Coronary artery (tissue), 2 donors: ENCODE measurements at places on chromosomes 16 and 17.
A peak's percentile ranks its signal among the peaks of the same experiment; 100 is the strongest.

DNA sequence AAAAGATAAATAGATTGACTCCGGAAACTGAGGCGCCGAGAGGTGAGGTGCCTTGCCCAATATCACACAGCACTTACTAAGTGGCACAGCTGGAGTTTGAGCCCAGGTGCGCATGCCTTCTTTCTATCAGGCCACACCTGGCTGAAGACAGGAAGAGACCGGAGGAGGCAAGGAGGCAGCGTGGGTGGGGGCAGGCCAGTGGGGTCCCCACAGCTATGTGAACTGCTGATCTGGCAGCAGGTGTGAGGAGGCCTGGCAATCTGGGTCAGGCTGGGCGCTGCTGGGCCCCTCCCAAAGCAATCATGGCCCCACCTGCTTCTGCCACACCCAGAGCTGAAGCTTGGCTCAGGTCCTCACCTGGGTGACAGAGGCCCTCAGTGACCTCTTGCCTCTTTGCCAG is 1.9 kb upstream of the GDPD3 start:
- DNase-seq, result no peak

DNA sequence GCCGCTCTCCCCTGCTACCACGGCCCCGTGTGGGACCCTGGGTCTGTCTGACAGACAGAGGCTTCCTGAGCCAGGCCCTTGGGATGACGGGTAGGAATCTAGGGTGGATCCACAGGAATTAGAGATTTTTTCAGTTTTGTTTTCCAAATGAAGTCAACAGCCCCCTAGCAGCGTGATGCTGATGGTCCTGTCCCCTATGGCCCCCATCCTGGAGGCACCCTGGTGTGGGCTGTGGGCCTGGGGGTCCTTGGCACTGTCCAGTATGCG is 15.5 kb downstream of the CENPX start:
- no peak for DNase-seq

GRCh38 chr17:78337244-78338109 is 22.4 kb downstream of the SOCS3 start:
- peak; percentile 71 for DNase-seq

DNA sequence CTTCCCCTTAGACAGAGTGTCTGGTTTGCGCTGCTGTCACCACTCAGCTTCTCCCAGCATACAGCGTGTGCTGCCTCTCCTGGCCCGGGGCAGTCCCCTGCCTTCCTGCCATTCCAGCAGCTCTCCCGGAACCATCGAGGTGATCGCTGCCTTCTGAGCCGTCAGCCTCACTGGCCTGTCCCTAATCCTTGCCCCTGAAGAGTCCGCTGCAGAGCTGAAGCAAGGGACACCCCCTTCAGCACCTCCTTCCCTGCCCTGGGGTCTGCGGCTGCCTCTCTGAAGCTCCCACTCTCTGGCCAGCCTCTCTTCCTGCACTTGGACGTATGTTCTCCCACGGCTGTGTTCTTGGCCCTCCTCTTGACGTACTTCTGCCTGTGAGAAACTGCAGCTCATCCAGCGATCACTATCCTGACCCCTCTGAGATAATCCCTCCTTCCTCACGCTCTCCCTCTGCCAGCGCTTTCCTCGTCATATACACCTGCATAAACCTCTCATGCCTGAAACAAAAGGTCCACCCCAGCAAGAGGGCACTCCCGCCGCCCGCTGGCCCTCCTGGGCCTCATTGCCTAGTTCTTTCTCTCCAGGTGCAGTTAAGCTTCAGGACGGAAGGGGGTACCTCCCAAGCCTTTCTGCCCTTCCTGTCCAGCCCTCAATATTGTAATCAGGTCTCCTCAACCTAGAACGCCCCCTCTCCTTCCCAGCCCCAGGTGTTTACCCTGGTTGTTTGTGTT is 220.6 kb upstream of the CHMP6 start:
- no peak for DNase-seq

GRCh38 chr16:81604960-81605383 is 160.4 kb downstream of the CMIP start:
- no peak for DNase-seq

GRCh38 chr17:66714046-66715023 is 120.6 kb upstream of the CACNG5 start:
- DNase-seq, result peak; percentile 12

- DNase-seq, result no peak
These were observed 44.3 kb downstream of the RGS9 start for GRCh38 chr17:65181237-65182061.

DNA sequence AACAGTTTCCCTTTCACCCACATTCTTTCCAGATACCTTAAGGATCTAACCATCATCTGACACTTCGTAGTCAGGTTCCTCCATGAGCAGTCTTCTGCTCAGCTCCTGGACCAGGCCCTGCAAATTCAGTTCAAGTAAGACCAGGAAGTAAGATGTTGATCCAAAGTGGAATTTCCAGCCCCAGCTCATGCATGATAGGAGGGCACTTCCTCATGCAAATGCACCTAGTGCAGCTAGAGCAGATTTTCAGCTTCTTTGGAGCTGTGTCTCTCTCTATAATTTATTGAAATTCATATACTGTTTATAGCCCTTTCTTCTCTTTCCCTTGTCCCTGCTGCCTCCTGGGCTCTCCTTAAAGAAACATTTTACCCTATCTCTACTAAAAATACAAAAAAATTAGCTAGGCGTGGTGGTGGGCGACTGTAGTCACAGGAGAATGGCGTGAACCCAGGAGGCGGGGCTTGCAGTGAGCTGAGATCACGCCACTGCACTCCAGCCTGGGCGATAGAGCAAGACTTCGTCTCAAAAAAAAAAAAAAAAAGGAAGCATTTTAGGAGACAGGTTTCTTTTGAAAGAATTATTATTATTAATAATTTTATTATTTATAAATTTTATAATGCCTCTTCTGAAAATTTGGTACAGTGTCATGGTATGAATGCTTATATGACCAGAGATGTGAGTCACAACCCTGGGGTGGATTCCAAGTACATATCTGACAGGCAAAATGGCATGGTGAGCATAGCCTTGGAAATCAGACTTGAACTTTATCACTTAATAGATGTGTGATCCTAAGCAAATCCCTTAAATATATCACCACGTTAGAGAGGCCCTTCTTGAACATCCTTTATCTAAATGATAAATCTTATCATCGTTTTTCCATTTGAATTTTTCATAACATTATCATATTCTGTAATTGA is 94.3 kb downstream of the SSH2 start:
- no peak for DNase-seq

GRCh38 chr17:34110315-34110714 is 144.8 kb upstream of the CCL2 start:
- peak; percentile 41 for DNase-seq

- DNase-seq, result no peak
These were observed 67.5 kb downstream of the CACNG1 start for GRCh38 chr17:67111808-67112207.

DNA sequence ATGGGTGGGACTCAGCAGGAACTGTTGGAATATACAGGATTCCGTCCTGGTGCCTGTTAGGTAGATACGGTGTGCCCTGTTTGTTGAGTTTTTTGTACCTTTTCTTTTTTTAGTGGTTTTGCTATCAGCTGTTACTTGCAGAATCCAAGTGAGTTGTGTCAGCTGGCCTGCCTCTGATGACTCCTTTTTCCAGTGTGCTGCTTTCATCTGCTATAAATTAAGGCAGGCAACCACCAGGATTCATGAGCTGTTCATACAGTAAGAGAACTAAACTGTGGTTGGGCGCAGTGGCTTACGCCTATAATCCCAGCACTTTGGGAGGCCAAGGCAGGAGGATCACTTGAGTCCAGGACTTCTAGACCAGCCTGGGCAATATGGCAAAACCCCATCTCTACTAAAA is 79.9 kb downstream of the WNT3 start:
- DNase-seq, result no peak

DNA sequence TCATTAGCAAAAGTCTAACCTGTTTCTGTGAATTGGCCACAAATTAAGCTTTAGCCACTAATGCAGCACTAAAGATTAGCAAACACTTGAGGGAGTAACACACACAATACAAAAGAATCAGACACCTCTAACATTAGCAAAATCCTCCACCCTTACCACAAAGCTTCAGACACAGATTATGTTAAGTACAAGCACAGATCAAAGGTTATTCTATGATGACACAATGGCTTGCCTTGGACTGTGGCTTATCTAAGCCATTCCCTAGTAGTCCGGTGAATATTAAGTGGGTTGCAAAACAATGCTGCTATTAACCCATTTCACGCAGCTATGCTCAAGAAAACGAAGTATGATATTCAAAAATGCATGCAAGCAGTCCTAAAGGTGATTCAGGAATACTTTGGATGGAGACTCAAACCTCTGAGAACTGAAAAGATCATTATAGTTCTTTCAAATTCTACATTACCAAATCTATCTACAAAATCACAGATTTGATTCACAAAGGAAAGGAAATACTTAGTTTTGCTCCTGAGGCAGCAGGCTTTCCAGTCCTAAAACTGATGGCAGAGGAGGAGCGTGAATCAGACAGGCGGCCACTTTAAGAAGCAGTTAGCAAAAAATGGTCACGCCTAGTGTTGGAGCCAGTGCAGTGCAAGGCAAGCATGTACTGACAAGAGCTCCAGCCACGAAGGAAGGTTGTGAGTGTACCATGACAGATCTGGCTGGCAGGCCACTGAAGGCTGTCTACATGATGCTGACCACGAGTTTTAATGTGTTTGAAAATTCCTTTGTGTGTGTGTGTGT is 67.2 kb downstream of the PARN start:
- no peak for DNase-seq

GRCh38 chr17:44216173-44216572 is 3.3 kb downstream of the UBTF start:
- no peak for DNase-seq

DNA sequence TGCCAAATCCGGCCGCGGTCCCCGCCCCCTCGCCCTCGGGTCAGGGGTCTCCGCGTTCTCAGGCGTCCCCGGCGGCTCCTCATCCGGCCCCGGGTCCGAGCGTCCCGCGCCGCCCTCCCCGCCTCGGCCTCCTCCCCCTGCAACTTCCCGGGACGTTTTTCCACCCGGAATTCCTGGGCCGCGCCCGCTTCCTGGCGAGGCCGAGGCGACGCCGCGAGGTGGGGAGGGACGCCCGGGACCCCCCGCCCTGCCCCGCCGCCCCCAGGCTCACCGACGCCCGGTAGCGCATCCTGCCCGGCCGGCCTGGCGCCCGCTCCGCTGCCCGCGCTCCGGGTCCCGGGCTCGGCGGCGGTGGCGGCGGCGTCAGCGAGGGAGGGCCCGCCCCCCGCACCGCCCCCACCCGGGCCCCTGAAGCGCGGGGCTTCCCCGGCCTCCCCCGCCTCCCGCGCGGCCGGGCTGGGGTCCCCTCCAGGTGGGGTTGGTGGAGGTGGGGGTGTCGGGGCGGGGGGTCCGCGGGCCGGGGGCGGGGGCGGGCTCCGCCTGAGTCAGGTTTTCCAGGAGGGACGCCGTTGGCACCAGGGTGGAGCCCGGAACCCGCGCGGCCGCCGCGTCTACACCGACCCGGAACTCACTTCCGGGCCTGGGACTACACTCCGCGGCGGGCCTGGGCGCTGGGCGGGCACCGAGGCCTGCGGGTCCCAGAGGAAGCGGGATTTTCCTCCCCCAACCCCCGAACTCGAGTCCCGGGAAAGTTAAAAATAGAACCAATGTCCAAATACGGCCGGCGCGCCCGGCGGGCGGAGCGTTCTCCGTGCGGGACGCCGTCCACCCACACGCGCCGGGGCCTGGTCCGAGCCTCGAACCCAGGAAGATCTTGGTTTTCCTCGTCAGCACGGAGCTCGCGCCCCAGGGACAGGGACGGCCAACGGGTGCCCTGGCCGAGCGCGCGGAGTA is 6.8 kb downstream of the MYO1C start:
- peak; percentile 92 for DNase-seq

- no peak for DNase-seq
These were observed 136.9 kb downstream of the RBFOX3 start for GRCh38 chr17:79473876-79474440.

GRCh38 chr17:79595921-79596320 is 14.9 kb downstream of the RBFOX3 start:
- DNase-seq, result no peak

DNA sequence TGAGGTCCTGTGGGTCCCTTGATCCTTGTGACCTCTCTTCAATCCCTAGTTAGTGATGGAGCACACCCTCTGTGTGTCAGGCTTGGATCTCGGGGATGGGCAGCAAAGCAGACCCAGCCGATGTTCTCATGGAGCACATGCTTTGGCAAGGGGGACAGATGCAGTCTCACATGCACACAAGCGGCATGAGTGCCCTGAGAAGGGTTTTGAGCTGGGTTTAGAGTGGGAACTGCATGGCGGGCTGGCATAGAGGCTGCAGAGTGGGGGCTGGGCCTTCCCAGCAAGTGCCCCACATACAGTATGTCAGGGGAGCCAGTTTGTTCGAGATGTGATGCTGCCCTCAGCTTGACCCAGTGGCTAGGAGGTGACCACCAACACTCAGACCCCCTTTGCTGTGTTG is 41.6 kb downstream of the B9D1 start:
- DNase-seq, result no peak

DNA sequence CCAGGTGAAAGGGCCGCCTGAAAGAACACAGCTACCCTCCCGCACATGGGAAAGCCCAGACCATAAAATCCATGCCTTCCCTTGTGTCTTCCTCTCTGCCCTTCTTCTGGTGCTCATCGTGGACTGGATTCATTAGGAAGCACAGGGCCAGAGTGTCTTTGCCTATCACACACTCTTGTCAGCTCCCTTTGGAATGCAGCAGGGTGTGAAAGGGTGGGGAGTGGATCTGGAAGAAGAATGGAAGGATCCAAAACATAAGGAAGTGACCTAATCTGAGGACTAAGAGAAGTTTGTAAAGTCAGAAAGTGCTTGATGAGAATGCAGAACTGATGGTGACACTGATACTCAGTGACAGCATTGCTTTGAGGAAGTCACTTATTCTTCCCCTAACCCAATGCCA is 1147.3 kb upstream of the GOT2 start:
- DNase-seq, result no peak

GRCh38 chr17:75404223-75404730 is 1.2 kb downstream of the GRB2 start:
- peak; percentile 75 for DNase-seq

- DNase-seq, result peak; percentile 67
These were observed 82.1 kb downstream of the METRNL start for GRCh38 chr17:83161298-83162034.

DNA sequence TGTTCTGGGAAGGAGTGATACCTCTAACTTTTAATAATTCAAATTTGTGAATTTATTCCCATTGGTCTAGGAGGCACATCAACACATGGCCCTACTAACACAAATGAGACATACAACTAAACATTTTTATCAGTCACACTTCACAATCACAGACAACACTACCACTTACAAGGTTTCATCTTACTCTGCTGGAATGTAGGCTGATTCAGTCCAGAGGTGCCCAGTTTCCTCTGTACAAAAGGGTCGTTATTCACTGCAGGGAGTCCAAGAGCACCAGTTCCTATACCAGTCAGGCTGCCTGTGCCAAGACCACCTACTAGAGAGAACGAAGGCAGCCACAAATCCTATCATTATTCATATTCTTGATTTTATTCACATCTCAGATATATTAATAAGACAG is 41.4 kb downstream of the SETD6 start:
- DNase-seq, result no peak

DNA sequence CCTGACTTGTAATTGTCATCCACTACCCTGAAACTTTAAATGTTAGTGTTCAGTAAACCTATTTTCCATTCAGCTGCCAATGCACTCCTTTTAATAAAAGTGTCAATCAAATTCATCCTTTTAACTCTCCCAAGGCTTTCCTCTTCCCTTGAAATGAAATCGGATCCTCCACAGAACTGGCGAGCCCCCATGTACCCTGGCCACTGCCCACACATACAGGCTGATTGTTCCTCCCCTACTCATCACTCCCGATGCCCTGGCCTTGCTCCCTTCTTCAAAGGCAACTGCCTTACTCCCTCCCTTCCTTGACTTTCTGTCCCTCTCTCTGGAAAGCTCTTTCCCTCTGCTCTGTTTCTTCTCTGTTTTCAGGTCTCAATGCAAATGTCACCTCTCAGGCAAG is 7.6 kb downstream of the KRT33A start:
- DNase-seq, result no peak
